ENCODE measurements at places on chromosomes 12 and 14.

DNA sequence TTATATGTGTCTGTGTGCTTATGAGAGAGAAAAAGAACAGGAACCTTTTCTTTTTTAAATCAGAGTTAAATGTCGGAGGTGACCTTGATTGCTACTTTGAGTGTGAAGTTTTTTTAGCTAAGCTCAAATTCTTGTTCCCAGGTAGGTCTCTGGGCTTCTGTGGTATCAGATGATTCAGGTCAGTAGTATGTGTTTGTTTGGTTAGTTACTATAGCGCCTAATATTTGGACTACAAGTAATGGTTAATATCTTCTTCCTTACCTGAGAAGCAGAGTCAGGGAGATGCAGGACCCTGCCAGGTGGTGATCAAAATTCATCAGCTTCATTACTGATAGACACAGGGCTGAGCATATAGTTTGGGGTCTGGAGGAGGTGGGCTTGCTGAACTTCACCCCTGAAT lies 30.8 kb downstream of the ADCK1 start:
- DNase-seq = no peak

DNA sequence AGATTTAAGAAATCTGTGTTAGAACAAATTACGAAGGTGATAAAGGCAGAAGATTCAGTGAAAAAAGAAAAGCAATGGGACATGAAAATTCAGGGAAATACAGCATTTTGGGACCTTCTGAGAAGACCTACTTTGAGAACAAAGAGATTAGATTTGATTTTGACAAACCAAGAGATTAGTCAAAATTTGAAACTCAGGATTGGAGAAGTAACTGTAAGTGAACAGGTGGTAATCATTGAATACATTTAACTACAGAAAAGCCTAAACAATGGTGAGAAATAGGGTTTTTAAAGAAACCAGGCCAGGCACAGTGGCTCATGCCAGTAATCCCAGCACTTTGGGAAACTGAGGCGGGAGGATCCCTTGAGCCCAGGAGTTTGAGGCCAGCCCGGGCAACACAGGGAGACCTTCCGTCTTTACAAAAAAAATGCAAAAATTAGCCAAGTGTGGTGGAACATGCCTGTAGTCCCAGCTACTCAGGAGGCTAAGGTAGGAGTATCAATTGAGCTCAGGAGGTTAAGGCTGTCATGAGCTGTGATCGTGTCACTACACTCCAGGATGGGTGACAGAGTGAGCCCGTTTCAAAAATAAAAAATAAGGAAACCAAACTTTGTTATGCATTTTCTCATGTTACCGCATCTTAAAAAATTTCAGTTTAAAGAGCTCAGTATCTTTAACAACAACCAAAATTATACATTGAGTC lies 8.9 kb upstream of the SAV1 start:
- DNase-seq = no peak

DNA sequence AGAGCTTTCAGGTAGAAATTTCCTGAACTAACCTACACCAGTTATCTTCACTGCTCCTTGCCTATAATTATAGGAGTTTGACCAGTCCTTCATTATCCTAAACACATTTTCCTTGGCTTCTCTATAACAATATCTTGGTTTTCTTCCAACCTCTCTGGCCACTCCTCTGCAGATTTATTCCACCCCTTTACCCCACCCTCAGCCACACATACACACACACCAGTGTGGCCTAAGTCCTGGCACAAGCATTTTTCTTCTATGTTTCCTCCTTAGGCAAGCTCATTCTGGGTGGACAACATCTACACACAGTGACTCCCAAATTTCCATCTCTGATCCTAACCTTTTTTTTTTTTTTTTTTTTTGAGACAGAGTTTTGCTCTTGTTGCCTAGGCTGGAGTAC lies 25.1 kb downstream of the CDK17 start:
- DNase-seq = no peak

- DNase-seq = no peak
Observed at GRCh38 chr12:46300910-46301309, 32.1 kb upstream of the SLC38A1 start.

Data from ACHN (cell line).